CD8-positive, alpha-beta T cell (primary cell): ENCODE measurements at places on chromosomes 16 and 17.
A peak's percentile ranks its signal among the peaks of the same experiment; 100 is the strongest.

DNA sequence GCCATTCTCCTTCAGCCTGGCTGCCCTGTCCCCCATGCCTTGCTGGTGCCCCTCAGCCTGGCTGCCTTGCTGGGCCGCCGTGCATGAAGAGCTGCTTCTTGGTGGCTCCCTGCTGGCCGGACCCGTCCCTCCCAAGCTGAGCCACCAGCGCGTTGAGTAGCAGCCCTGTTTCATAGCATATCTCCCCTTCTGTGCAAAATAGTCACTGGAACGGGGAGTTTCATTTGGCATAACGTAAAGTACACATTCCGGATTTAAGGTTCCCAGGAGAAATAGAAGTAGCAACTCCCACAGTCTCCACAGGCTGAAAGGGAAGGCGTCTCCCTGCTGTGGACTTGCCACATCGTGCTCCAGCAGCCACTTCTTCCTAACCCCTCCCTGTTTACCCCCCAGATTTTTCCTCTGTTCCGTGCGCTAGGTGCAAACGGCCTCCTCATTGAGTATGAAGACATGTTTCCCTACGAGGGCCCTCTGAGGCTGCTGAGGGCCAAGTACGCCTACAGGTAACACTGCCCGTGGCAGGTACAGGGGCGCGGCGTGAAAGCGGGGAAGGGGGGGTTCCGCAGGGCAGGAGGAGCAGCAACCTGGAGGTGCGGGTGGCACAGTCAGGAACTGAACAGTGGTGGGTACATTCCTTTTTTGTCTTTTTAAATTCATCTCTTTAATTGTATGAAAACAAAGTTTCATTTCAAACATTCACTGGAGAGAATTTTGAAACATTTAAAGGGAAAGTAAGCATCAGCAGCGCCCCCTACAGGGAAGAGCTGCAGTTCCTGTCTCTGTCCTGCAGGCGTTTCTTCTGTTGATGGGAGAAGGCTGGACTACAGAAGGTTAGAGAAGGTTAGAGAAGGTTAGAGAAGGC lies 5.8 kb upstream of the OGFOD3 start:
- peak; percentile 57 for DNase-seq

DNA sequence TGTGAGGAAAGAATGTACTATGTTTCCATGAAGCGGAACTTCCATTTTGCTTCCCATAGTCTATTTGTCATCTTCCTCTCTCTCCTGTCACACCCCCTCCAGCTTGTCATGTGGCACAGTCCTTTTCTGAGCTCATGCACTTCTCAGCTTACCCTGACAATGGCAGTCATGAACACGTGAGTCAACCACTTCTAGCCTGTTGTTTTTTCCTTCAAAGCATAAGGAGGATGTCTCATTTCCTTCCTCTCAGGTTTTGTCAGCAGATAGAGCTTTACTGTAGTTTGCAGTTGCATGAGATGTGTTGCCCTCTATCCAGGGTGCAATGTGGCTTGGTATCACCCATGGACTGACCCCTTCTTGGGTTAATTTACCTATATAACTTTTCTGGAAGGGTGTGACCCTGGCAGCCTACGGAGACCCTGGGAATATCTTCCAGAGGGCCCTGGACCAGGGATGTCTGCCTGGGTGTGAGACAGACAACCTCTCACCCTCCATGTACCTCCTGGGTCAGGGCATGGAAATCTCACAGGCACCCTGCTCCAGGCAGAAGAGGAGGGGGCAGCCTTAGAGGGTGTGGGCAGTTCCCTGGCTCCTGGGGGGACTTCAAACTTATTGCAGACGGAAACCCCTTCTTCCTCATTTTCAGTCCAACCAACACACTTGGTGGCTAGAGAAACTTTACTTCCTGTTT lies 4.0 kb upstream of the ZNF267 start:
- peak; percentile 94 for DNase-seq

GRCh38 chr17:21082001-21082436 lies 39.2 kb upstream of the USP22 start:
- DNase-seq: no peak

DNA sequence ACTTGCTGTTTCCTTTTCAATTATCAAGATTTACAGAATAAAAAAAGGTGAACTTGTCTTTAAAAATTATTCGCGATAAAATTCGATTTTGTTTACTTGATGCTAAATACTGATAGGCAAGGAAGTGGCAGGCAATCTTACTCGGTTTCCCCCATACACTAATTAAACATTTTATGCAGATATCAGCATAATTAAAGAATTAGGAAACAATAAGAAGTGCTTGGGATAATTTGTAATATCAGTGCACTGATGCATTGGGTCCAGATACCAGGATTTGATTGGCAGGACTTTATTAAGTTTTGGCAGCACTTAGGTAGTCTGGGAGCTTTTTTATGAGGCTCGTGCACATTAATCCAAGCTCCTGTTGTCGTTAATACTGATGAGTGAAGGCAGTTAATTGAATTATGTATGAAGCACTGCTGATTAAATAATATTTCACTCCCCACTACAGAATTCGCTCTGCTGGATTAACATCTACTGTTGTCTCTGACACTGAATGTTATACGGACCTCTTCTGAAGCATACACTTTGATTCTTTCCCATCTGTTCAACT lies 165.6 kb downstream of the CA10 start:
- DNase-seq: no peak

GRCh38 chr17:15480204-15480603 lies 12.8 kb upstream of the CDRT4 start:
- no peak for DNase-seq

GRCh38 chr17:3792481-3792880 lies 8.5 kb downstream of the ITGAE start:
- DNase-seq: no peak

GRCh38 chr16:66434619-66435430 lies 7.7 kb downstream of the BEAN1 start:
- no peak for DNase-seq

DNA sequence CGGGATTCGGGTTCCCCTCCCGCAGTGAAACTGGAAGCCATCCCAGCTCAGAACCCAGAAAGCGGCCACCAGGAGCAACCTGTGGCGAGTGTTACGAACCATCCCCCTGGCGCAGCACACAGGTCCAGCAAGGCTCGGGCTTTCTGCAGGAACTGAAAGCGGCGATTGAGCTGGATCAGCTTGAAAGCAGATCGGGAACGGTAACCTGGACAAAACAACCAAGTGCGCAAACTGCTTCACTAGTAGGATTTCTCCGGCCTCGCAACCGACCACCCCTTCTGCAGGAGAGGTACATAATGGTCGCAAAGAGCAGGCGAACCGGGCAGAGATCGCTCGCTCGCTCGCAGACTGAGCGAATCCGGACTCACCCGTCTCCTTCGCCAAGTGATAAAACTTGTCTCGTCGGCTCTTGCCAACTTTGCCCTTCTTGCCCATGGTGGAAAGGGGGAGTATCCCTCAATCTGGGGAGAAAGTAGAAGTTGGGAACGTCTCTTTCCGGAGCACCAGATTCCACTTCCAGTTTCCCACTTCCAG lies 696 bp upstream of the PSMC5 start:
- DNase-seq: no peak

DNA sequence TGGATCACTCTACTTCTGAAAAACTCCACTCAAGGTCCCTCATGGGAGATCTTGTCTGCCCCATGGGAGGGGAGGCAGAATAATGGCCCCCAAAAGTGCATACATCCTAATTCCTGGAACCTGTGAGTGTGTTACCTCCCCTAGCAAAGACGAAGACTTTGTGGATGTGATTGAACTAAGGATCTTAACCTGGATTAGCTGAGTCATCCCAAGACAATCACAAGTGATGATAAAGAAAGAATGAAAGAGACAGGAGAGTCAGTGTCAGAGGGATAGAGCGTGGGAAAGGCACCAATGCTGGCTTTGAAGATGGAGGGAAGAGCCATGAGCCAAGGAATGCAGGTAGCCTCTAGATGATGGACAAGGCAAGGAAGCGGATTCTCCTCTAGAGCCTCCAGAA lies 374.7 kb upstream of the DYNLRB2 start:
- no peak for DNase-seq

DNA sequence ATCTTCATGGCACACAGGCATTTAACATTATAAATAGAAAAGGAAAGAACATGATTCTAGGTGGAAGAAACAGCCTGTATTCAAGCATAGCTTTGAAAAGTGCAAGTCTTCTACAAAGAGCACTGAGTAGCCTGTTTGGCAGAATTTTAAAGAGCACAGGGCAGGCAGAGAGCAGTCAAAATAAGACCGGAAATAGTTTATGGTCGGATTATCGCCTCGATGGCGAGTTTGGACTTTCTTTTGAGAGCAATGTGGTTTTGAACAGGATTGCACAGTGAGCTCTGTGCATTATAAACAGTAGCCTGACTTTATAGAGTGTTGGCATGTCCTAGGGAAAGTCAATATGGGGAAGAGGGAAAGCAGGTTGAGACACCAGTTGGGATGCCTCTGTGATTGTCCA lies 6.2 kb upstream of the TMEM100 start:
- no peak for DNase-seq

DNA sequence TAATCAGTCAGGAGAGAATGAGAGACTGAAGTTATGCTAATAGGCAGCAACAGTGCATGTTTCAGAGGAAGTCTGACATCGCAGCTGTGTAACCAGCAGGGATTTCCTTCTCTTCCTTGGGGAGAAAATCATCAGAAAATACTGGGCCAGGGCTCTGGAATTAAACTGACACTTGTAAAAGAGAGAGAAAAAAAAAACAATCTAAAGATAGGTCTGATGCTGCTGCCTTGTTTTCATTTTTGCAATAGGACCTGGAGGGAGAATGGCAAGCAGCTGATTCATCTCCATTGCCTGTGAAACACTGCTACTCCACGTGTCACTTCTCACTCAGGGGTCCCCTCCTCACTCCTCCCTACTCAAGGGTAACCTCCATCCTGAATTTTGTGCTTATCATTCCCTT lies 17.7 kb upstream of the CORO6 start:
- DNase-seq: no peak

- peak; percentile 53 for DNase-seq
Observed at GRCh38 chr17:34171245-34171818, 83.8 kb upstream of the CCL2 start.

GRCh38 chr17:49991409-49991808 lies 3.6 kb downstream of the DLX3 start:
- DNase-seq: no peak

GRCh38 chr16:58709333-58709732 lies 24.8 kb upstream of the SLC38A7 start:
- no peak for DNase-seq
